ENCODE measurements at places on chromosomes 5 and 9.

- no peak for DNase-seq
Observed at GRCh38 chr5:10339958-10340357, 13.5 kb upstream of the MARCHF6 start.

DNA sequence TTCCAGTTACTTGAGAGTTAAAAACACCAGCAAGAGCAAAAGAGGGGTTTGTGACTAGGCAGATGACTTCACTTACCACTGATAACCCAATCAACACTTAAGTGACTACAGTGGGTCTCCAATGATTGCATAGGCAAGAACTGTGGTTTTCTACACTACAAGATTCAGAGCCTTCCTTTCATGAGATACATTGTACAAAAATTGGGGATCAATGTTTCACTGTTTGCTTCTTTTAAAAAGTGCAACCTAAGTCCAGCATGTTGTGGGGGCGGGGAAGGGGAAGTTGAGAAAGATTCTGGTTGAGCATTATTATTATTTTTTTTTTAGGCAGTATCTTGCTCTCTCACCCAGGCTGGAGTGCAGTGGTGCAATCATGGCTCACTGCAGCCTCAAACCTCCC lies 3.6 kb downstream of the IQGAP2 start:
- no peak for DNase-seq

DNA sequence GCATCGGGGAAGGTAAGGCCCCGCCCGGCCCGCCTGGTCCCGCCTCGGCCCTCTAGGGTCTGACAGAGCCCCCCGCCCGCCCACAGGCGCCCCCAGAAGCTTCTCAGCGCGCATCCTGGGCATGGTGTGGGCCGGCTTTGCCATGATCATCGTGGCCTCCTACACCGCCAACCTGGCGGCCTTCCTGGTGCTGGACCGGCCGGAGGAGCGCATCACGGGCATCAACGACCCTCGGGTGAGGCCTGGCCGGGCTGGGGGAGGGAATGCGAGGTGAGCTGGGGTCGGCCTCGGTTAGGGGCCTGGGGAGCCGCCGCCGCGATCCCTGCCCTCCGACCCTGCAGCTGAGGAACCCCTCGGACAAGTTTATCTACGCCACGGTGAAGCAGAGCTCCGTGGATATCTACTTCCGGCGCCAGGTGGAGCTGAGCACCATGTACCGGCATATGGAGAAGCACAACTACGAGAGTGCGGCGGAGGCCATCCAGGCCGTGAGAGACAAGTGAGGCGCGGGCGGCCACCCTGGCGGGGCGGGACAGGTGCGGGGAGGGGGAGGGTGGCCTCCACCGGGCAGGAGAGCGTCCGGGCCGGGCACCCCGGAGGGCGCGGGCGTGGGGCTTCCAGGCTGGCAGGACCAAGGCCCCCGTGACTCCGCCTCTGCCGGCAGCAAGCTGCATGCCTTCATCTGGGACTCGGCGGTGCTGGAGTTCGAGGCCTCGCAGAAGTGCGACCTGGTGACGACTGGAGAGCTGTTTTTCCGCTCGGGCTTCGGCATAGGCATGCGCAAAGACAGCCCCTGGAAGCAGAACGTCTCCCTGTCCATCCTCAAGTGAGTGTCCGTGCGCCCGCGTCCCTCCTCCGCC lies 7.1 kb downstream of the LRRC26 start:
- no peak for DNase-seq

GRCh38 chr9:5531101-5531882 lies 21.0 kb downstream of the PDCD1LG2 start:
- no peak for DNase-seq

DNA sequence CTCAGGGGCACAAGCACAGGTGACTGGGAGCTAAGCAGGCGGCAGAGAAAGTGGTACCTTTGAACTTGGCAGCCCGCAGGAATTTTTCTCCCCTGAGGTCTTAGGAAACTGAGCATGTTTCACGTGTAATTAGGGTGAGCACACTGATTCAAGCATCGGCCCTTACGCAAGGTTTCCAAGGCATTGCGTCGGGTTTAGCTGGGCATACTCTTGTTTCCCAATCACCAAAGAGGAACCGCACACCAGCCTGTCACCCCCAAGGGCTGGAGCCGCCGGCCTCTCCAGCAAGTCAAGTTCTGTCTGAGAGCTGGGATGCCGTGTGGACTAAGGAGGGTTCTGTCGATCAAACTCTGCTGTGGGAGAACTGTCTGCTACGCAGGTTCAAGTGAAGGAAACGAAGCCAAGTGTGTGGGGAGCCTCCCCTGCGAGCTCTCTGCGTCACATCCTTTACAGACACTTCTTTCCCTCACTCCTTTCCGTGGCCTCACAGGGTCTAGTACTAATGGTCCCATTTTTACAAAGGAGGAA lies 53.0 kb downstream of the ERGIC1 start:
- no peak for DNase-seq

- peak; percentile 32 for DNase-seq
Observed at GRCh38 chr9:81759680-81760215, 70.4 kb upstream of the TLE1 start.

DNA sequence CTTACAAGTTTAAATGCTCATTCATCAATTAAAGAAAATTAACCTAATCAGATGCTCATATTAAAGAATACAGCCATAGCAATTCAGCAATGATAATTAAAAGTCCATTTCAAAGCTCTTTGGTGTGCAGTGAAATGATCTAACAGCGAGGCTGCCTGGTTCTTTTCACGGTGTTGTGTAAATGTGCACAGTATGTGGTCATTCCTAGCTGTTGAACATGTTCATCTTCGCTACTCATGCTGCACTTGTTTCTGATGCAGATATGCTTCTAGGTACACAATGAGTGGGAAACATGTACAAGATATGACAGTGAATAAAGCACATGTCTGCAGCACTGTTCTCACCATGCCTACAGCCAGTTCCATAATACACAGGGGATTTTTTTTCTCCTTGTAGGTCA lies 163.5 kb downstream of the NR2F1-AS1 start:
- no peak for DNase-seq

All from SJCRH30 (cell line).